CD8-positive, alpha-beta memory T cell (primary cell): ENCODE measurements at places on chromosomes 1 and 21.

DNA sequence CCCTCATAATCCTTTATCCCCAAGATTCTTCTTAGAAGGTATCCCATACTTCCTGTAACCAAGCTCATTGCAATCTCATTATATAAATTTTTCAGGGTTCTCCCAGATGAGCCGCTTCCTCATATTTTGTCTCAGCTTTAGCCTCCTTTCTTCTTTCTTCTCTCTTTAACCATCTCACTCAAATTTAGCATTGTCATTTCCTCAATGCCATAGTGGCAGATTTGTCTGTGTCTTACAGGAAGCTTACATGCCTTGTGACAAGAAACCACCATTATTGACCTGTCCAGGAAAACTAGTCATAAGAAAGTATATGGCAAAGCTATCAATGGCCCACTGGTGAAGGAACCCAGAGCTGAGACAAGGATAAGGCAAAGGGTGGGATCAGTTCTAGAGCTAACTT is 6.0 kb upstream of the FCRL2 start:
- no peak for DNase-seq

DNA sequence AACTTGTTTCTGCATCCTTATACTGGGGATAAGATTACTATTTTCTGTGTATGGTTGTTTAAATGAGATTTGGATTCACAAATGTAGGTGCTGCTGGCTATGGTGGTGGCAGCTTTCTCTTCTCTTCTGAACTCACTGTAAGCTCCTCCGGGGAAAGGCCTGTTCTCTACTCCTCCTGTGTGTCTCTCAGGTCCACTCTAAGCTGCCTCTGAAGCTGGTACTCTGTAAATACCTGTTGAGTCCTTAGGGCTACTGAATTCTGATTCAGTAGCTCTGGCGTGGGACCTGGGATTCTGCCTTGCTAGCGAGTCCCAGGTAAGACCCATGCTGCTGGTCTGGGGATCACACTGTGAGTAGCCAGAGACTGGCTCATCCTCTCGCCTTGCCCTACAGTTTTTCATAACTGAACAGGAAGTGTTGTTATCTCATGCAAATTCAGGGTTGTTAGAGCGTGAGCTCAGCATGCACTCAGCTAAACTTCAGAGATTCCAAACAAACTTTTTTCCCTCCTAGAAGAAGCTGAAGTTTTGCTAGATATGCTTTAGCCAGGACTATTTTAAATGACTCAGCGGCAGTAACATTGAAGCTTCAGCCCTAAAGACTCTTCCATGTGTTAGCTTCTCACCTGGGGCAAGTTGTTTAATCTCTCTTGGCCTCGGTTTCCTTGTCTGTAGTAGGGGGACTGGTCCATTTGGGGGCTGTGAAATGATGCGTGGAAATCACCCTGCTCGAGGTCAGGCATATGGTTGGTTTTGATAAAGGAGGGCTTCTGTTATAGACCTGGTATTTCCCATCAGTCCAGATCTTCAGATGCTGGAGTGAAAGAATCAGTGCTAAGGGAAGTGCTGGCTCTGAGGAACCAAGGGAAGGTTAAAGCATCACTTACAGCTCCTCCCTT is 271.5 kb upstream of the TMEM51 start:
- no peak for DNase-seq

- DNase-seq = peak; percentile 11
These were observed 50.6 kb downstream of the TNFRSF8 start for GRCh38 chr1:12113433-12114339.

GRCh38 chr1:171420810-171421209 is 64.5 kb upstream of the PRRC2C start:
- DNase-seq = no peak

- DNase-seq = peak; percentile 12
These were observed 39.8 kb upstream of the LRP8 start for GRCh38 chr1:53367503-53368313.

- no peak for DNase-seq
These were observed 31.6 kb downstream of the VN1R5 start for GRCh38 chr1:247287460-247287859.

- DNase-seq = no peak
These were observed 20.6 kb downstream of the PYHIN1 start for GRCh38 chr1:158951956-158952355.
